Tracheal epithelial cell (primary cell): ENCODE measurements at places on chromosomes 7 and 10. TPM values are rescaled to one million over a fixed set of nuclear protein-coding genes. Genes with fewer than 3 reads are reported as not detected.

Gene ASB13
- total RNA-seq: 11.8 and 23.9 TPM in 2 replicates

Gene RAPGEF5
- total RNA-seq: 7.5 and 19.8 TPM in 2 replicates

Gene ADAM22
- total RNA-seq: under 0.01 TPM in 1 of 2 replicates, not detected in the other

Gene ABCB1
- 0.64 and 13.3 TPM in 2 replicates for total RNA-seq

Gene ELFN1
- not detected in 2 replicates for total RNA-seq

Gene MRC1
- 0.21 and 0.24 TPM in 2 replicates for total RNA-seq

Gene CPSF4
- 36.1 and 41.8 TPM in 2 replicates for total RNA-seq

Gene TBX20
- total RNA-seq: 0.24 TPM in 1 of 2 replicates, not detected in the other

Gene ATRNL1
- 0.43 and 0.72 TPM in 2 replicates for total RNA-seq

Gene ZNF862
- 3.9 and 6.8 TPM in 2 replicates for total RNA-seq

Gene CCL26
- not detected in 2 replicates for total RNA-seq

Gene UTF1
- not detected in 2 replicates for total RNA-seq

Gene HECW1
- total RNA-seq: not detected in 2 replicates

Gene RGR
- total RNA-seq: not detected in 2 replicates

Gene FOXI2
- total RNA-seq: not detected in 2 replicates

Gene ARHGAP22
- 15.8 and 29.4 TPM in 2 replicates for total RNA-seq

Gene SEMA3A
- total RNA-seq: 25.6 and 138 TPM in 2 replicates

Gene GNAT3
- not detected in 2 replicates for total RNA-seq

Gene GDF10
- total RNA-seq: under 0.01 TPM in 1 of 2 replicates, not detected in the other

Gene STOX1
- total RNA-seq: 0.21 and 0.24 TPM in 2 replicates

Gene MYL10
- total RNA-seq: not detected in 2 replicates

Gene JAKMIP3
- total RNA-seq: not detected in 2 replicates

Gene LUC7L2
- total RNA-seq: 22.4 and 34.3 TPM in 2 replicates

Gene NEBL
- total RNA-seq: 9.2 and 19.8 TPM in 2 replicates

Gene SDHAF3
- total RNA-seq: 9.6 TPM in 2 replicates

Gene PRSS37
- total RNA-seq: not detected in 2 replicates

Gene SUPV3L1
- total RNA-seq: 32.3 and 33.7 TPM in 2 replicates

Gene ENTPD1
- under 0.01 TPM in 1 of 2 replicates, not detected in the other for total RNA-seq

Gene CPA2
- 0.43 TPM in 1 of 2 replicates, not detected in the other for total RNA-seq

Gene C7orf33
- total RNA-seq: not detected in 2 replicates

Gene C10orf53
- total RNA-seq: not detected in 2 replicates

Gene KDM7A
- total RNA-seq: 14.1 and 24.1 TPM in 2 replicates

Gene GPRIN2
- 0.85 and 10.4 TPM in 2 replicates for total RNA-seq

Gene POLR1F
- total RNA-seq: 19.5 and 21.7 TPM in 2 replicates

Gene TUBAL3
- total RNA-seq: 0.72 TPM in 1 of 2 replicates, not detected in the other

Gene PRDX3
- total RNA-seq: 175 and 185 TPM in 2 replicates

Gene MRLN
- total RNA-seq: not detected in 2 replicates

Gene ANKRD2
- 1.3 and 9.9 TPM in 2 replicates for total RNA-seq

Gene AOC1
- 0.96 TPM in 1 of 2 replicates, not detected in the other for total RNA-seq

Gene CPN1
- total RNA-seq: not detected in 2 replicates

Gene SFXN3
- 13.4 and 36.6 TPM in 2 replicates for total RNA-seq

Gene LDB3
- not detected in 2 replicates for total RNA-seq

Gene LIPK
- total RNA-seq: 0.43 and 0.48 TPM in 2 replicates

Gene OR6B1
- total RNA-seq: not detected in 2 replicates

Gene SFMBT2
- total RNA-seq: under 0.01 TPM in 2 replicates

Gene HEPACAM2
- not detected in 2 replicates for total RNA-seq

Gene SPDYE11
- not detected in 2 replicates for total RNA-seq

Gene CLRN3
- total RNA-seq: not detected in 2 replicates

Gene SORCS1
- not detected in 2 replicates for total RNA-seq

Gene VPS26A
- total RNA-seq: 31.8 and 45.6 TPM in 2 replicates

Gene GATAD1
- 15.9 and 21.1 TPM in 2 replicates for total RNA-seq

Gene TMEM213
- not detected in 2 replicates for total RNA-seq

Gene SEMA4G
- 0.21 and 0.96 TPM in 2 replicates for total RNA-seq

Gene WEE2
- not detected in 2 replicates for total RNA-seq

Gene FGFR2
- total RNA-seq: 5.5 and 17.9 TPM in 2 replicates

Gene ITPRID1
- total RNA-seq: not detected in 2 replicates

Gene LRRC4
- 1.7 TPM in 2 replicates for total RNA-seq

Gene GJD4
- total RNA-seq: not detected in 2 replicates

Gene CDC14C
- total RNA-seq: not detected in 2 replicates

Gene PALD1
- total RNA-seq: 0.21 and 0.96 TPM in 2 replicates
